K562 (cell line): ENCODE measurements at places on chromosomes 13 and 19.

GRCh38 chr13:29892151-29892550 lies 41.7 kb upstream of the UBL3 start:
- no peak for DNase-seq

- no peak for DNase-seq
Observed at GRCh38 chr19:48617146-48617937, 1.6 kb downstream of the RPL18 start.

DNA sequence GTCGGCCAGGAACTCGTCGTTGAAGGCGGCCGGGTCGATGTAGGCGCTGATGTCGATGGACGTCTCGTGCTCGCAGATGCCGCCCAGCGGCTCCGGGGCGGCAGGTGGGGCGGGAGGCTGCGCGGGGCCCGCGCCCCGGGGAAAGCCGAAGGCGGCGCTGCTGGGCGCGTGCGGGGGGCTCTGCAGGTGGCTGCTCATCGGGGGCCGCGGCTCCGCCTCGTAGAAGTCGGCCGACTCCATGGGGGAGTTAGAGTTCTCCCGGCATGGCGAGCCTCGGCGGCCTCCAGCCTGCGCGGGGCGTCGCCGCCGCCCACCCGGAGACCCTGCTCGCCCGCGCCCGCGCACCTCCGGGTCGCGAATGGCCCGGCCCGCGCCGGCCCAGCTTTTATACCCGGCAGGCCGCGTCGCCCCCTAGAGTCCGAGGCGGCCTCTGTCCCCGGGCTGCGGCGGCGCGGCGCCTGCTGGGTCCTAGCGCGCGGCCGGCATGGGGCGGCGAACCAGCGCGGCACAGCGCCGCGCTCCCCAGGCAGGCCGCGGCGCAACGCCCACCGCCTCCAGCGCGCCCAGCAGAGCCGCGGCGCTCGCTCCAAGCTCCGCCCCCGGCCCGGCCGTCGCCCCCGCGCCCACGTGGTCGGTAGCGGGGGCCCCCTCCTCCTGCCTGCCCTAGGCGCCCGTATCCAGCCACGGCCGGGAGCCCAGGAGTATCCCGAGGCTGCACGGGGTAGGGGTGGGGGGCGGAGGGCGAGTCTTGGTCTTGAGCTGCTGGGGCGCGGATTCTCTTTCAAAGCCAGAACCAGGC lies at the start of gene CEBPA:
Gene CEBPA (minus strand): TSS at position 360 of the 799 bp plus-strand sequence. CDS start 120 bp downstream, at position 240.
- peak; percentile 89 for DNase-seq

DNA sequence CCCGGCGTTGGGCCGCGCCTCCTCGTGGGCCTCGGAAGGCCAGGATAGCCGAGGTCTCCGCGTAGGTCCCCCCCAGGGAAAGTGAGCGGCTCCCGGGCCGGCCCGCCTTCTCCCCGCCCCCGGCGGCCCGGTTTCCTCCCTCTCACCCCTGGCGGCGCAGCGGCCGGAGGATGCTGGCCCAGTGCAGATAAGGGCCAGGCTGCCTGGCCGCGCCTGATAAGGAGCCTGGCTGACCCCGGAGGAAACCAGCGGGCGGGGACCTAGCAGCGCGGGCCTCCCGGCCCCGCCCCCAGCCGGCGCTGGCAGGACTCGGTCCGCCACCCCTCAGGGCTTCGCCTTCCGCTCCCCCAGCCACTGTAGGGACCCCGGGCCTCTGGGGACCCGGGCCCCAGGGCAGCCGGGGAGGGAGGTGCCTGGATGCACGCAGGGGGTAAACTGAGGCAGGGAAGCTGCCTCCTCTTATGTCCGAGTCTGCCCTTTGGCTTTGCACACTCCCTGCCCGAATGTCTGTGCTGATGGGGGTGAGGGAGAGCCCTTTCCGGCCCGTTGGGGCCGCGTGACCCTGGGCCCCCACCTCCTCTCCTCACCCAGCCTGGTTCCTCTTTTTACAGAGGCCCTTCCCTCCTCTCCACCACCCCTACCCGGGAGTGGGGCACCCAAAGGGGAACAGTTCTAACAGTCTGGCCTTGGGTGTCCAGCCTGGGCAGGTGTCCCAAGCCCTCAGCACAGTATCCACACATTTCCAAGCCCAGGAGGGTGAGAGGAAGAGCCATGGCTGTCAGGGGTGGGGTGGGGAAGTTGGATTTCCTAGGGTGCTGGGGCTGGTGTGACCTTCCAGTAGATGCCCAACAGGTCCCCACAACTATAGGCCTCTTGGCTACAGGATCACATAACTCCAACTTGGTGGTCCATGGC lies at the start of gene LYL1:
Gene LYL1 (minus strand): TSS at position 193 of the 915 bp plus-strand sequence. CDS start 1,687 bp downstream, outside the sequence.
- peak; percentile 98 for DNase-seq

DNA sequence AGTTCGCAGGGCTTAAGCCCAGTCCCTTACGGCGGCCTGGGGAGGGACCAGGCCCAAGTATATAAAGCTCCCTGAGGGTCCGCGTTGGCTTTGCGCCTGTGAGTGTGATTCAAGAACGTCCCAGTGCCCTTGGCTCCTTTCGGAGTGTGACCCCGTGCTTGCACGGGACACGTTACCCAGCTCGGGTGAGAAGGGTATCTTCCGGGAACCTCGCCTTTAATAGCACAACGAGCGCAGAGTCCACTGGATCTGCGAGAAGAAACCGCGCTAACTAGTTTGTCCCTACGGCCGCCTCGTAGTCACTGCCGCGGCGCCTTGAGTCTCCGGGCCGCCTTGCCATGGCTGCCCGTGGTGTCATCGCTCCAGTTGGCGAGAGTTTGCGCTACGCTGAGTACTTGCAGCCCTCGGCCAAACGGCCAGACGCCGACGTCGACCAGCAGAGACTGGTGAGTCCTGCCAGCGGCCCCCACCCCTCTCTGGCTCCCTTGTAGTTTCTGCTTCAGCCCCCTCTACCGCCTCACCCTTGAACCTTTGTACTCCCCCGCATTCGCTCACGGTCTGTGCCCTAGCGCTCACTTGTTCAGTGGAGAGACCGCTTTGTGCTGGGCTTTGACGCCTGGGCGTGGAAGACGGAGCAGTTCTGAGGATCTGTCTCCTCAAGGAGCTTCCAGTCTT lies at the start of gene DNAJC15:
Gene DNAJC15 (plus strand): TSS at position 298 of the 675 bp plus-strand sequence. CDS start 41 bp downstream, at position 339.
- peak; percentile 16 for DNase-seq

DNA sequence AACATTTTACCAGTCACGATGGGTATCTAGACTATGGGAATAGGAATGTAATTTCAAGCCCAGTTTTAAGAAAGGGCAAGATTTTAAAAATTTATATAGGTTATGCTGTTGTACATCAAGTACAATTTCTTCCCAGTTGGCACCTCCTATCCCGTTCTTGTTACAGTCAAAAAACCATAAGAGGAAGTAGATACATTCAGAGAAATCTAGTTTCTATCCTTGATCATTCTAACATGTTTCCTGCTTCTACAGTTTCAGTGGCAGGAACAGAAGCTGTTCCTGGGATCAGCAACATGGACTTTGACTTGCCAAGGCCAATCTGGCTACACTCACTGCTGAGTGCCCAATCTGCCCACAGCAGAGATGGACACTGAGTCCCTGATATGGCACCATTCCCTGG lies 14.7 kb upstream of the FPR3 start:
- no peak for DNase-seq
